Ovary (tissue), 10 donors: ENCODE measurements at places on chromosomes 5 and 9. TPM values are rescaled to one million over a fixed set of nuclear protein-coding genes. Genes with fewer than 3 reads are reported as not detected.

SLC6A3 gene
- polyA plus RNA-seq: 0.40 TPM

GRCh38 chr5:140988100-140988499 is 21.8 kb downstream of the PCDHAC2 start:
- no peak for DNase-seq
- H3K4me3 ChIP-seq: no peak overlapping the region
- no peak overlapping the region for H3K27ac ChIP-seq
- no peaks in the 10 kb centered on the region for H3K27me3 ChIP-seq

- H3K27me3 ChIP-seq: no peaks in the 10 kb centered on the region
- no peak overlapping the region for H3K27ac ChIP-seq
- no peaks in the 10 kb centered on the region for H3K36me3 ChIP-seq
- H3K4me1 ChIP-seq: no peaks in the 10 kb centered on the region
- no peak overlapping the region for H3K4me3 ChIP-seq
- no peak for DNase-seq
Observed at GRCh38 chr5:14016549-14016948, 72.1 kb upstream of the DNAH5 start.

DNA sequence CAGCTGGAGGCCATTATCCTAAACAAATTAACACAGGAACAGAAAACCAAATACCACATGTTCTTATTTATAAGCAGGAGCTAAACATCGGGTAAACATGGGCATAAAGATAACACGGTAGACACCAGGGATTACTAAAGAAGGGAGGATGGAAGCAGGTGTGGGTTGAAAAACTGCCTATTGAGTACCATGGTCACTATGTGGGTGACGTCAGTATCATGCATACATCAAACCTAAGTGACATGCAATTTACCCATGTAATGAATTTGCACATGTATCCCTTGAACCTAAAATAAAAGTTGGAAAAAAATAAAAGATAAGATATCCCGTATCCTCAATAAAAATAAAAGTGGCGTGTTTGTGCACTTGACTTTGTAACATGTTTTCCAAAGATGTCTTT is 88.8 kb downstream of the DOCK8 start:
- no peaks in the 10 kb centered on the region for H3K4me1 ChIP-seq
- H3K27ac ChIP-seq: no peak overlapping the region
- no peak overlapping the region for H3K4me3 ChIP-seq
